ENCODE measurements at places on chromosomes 2 and 18. TPM values are rescaled to one million over a fixed set of nuclear protein-coding genes. Genes with fewer than 3 reads are reported as not detected.

The GALNT14 gene
- 47.8 TPM for total RNA-seq

The PCARE gene
- total RNA-seq: not detected

The ERFE gene
- total RNA-seq: 9.1 TPM

The MAP3K19 gene
- total RNA-seq: not detected

The MITD1 gene
- total RNA-seq: 22.9 TPM

The SP110 gene
- 5.5 TPM for total RNA-seq

The CHAC2 gene
- 11.9 TPM for total RNA-seq

The CNRIP1 gene
- total RNA-seq: 2.1 TPM

The RUFY4 gene
- not detected for total RNA-seq

The TRAK2 gene
- total RNA-seq: 15.3 TPM

The CRYBA2 gene
- total RNA-seq: not detected

The LCT gene
- 0.05 TPM for total RNA-seq

The EDAR gene
- total RNA-seq: not detected

The UGT1A10 gene
- not detected for total RNA-seq

The ACKR3 gene
- 15.4 TPM for total RNA-seq

The DSC1 gene
- total RNA-seq: not detected

The ELOA2 gene
- not detected for total RNA-seq

The CFAP210 gene
- 0.27 TPM for total RNA-seq

The DNAJC5G gene
- not detected for total RNA-seq

The B3GNT7 gene
- total RNA-seq: 2.6 TPM

The CLIP4 gene
- 27.2 TPM for total RNA-seq

The UGT1A3 gene
- not detected for total RNA-seq

The GYPC gene
- not detected for total RNA-seq

The FAM228B gene
- total RNA-seq: 1.1 TPM

The CROCC2 gene
- total RNA-seq: not detected

The CRYGD gene
- total RNA-seq: not detected

The HOXD13 gene
- total RNA-seq: 0.27 TPM

The KYNU gene
- total RNA-seq: 285 TPM

The TLX2 gene
- 0.48 TPM for total RNA-seq

The HSPE1 gene
- 458 TPM for total RNA-seq

The OTOS gene
- not detected for total RNA-seq

The NFE2L2 gene
- 39.1 TPM for total RNA-seq

Data from A549 treated with Mapracorat at 1 μM for 4 hours (cell line).